ENCODE measurements at places on chromosomes 16 and 17.
A peak's percentile ranks its signal among the peaks of the same experiment; 100 is the strongest.

DNA sequence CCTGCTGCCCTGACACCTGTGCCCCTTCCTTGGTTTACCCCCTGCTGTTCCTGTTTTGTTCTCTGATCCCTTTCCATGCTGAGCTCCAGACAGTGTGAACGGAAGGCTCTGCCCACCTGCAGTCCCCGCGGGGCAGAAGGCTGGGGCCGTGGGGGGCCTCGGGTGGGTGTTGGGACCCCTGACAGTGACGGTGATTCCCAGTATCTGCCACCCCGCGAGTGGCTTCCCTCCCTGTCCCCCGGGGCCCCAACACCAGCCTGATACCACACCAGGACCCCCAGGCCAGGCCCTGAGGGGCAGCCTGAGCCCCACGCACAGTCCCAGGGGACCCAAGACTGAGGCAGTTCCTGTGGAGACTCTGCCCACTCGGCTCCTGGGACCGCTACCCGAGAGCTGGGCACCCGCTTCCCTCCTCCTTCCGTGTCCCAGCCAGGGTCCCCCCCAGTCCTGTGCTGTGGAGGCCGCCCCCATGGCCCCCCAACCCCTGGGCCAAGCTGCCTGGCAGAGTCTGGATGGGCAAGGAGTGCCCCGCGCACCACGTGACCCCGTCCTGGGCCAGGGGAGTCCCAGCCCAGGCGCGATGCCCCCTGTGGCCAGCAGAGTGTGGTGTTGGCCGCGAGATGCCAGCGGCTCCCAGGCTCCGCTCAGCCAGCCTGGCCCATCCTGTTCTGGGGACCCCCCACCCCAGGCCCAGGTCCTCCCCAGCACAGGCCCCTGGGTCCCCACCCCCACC is 10.0 kb upstream of the C1QTNF8 start:
- peak; percentile 89 for DNase-seq

- no peak for DNase-seq
These were observed at the start of gene C16orf89 for GRCh38 chr16:5065813-5066212. Gene C16orf89, minus strand, starts transcription at chr16:5065956. Its CDS starts 48 bp downstream, at chr16:5065908.

GRCh38 chr17:20254541-20254940 is 212.8 kb downstream of the LGALS9B start:
- no peak for DNase-seq

DNA sequence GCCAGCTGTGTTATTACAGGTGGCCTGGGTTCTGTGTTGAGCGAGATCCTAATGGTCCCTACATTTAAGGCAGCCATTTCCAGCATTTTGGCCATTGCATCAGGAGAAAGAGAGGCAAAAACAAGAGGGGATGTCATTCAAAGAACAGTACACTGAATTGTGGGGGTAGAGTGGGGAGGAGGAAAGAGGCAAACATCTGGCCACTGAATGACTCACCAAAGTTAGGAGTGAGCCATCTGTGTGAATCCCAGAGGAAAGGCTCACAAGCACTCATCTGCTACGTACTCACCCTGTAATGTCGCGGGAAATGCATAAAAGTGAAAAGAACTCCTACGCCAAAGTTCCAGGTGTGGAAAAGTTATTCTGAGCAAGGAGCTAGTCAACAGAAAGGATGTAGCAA is 16.7 kb downstream of the KRABD2 start:
- DNase-seq = no peak

GRCh38 chr17:70366386-70366785 is 197.1 kb downstream of the KCNJ2 start:
- no peak for DNase-seq

DNA sequence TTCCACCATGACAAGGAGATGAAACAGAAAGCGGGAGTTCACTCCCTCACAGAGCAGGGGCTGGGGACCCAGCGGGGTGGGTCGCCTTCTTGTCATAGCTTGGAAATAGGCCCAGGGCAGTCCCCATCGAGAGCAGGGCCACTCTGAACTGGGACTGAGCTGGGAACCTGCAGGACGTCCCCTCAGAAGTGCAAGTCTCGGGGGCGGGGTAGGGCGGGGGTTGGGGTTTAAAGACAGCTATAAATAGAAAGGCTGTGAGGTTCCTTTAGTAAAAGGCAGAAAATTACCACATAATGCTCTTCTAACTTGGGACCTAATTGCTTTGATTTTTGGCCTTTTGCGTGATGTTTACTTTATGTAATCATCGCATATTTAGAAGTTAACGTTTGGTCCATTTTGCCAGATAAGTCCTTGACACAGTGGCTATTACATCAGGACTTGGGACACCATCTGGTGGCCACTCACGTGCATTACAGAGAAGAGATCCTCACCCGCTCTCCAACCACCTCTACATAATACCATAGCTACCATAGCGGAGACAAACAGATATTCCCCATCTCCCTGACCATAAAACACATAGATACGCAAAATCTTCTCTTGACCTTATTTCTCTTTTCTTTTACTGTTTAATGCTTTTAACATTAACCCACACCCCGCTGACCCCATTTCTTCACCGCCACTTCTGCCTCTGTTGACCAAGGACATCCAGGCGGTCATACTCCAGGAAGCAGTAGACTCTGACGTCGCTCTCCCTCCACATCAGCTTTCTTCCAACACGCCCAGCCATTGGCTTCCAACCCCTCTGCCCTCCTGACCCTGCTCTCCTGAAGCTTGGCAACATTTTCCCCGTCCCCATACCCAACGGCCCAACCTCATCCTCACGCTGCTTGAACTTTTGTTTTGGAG is 27.5 kb upstream of the PIK3R6 start:
- DNase-seq = peak; percentile 85

GRCh38 chr16:22685459-22685830 is 128.5 kb upstream of the HS3ST2 start:
- DNase-seq = no peak

DNA sequence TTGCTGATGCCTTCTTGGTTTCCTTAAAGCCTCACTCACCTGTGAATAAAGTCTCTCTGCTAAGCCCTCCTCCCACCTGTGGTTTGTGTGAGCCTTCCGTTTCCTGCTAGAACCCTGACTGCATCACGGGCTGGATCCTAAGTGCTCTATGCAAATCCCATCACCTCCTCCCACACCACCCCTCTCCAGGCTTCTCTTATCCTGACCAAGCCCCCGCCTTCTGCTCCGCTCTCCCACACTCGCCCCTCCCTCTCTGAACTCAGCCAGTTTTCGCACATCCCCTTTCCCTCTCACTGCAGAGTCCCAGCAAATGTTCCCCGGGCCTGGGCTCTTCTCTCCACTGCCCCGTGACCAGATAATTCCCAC is 51.8 kb downstream of the PIMREG start:
- peak; percentile 82 for DNase-seq

DNA sequence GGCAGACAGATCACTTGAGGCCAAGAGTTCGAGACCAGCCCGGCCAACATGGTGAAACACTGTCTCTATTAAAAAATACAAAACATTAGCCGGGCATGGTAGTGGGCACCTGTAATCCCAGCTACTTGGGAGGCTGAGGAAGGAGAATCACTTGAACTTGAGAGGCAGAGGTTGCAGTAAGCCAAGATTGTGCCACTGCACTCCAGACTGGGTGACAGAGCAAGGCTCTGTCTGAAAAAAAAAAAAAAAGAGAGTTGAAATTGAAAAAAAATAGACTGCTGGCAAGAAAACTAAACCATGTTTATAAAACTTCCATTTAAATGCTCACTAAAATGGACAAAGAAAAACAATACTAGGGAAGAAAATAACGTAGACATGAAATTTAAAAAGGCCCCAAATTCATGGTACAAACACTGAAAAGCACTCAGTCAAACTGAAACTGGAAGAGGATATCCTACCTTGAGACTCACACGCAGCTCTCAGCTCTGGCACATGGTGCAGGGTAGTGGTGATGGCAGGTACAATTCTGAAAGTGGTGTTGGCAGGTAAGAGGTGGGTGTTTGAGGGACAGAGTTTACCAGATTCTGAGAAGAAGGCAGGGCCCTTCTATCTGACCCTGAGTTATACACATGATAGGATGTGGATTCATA is 19.3 kb downstream of the CNTROB start:
- DNase-seq = no peak

GRCh38 chr17:66713533-66714042 is 121.3 kb upstream of the CACNG5 start:
- no peak for DNase-seq

- DNase-seq = peak; percentile 93
These were observed 10.6 kb upstream of the HOXB2 start for GRCh38 chr17:48555258-48556228.

DNA sequence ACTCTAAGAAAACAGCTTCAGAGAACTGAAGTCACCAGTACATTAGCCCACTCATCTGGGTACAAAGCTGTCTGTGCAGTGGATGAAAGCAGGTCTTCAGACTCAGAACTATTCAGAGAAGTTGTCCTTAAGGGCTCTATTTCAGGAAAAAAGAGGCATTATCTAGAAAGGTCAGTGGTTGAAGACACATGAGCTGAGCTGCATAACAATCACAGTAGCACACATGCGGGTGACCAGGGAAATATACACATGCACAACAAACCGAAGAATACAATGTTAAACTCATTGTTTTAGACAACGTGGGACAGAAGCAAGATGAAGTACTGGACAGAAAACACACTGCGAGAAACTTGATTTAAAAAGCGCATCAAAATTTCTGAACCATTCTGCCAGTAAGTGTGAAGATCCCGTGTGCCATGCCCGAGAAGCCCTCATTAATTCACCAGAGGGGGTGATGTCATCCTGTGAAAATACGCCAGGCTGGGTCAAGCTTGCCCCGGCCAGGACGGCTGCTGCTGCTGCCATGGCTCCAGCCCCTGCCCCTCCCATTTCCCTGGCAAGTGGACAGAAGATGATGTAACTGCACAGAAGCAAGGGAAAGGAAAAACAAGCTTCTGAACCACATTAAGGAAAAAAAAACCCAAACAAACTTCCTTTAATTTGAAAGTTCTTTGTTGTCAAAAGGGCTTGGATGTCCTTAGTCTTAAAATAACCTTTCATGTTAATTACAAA is 10.1 kb downstream of the DYNC1LI2 start:
- peak; percentile 93 for DNase-seq

DNA sequence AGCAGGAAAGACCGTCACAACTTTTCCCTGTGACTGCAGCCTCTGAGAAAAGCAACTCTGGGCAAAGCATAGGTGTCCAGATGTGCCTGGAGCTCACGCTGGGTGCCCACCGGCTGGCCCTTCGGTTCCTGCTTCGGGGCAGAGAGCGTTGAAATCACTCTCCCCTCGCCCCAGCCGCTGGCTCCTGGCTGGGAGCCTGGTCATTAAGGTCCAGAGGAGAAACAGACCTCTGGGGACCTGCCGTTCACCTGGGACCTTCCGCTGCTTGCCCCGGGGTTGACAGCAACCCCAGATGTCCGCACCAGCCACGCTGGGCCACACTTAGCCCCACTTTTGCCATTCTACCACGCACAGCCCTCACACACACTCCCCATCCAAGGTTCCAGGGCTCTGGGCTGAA is 13.1 kb downstream of the MRM3 start:
- DNase-seq = no peak

DNA sequence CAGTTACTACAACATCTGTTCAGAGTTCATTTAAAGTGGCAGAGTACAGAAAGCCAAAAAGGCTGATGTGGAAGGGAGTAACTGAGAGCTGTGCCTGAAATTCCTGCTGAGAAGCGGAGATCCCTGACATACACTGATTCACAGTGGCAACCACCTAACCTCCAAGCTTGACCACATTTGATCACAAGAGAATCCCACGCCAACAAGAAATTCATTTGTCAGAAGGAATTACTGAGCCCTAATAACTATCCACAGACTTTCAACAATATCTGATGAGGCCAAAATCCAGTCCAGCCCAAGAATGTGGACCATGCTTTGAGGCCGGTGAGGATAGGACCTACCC is 168.5 kb upstream of the RPH3AL start:
- DNase-seq = no peak

DNA sequence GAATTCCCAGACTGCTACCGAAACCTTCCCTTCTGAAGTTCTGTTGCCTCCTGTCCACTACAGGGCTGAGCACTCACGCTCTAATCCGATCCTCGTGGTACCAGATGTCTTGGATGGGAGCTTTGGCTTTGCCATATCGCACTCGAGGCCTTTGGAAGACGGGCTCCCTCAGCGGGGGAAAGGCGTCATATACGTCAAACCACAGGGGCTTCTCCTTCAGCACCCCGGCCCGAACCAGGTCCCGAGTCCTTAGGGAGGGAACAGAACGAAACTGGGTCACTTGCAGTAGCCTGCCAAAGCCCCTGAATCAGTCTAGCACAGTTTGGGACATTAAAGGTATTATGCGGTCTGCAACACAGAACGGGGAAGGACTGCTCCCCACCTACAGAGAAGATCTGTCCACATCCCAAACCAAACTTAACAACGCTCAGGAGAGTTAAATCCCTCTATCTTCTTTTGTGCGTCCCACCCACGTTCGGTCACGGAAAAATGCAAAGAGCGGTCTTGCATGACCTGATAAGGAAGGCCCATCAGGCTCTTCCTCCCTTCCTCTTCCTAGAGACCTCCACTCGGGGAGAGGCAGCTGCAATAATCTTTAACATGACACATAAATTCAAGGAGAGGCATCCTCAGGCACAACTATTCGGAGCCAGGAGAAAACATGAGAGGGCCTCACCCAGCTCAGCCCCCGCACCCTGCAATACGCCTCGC is 526 bp downstream of the MRPS23 start:
- DNase-seq = no peak

- no peak for DNase-seq
These were observed 40.5 kb downstream of the FTO start for GRCh38 chr16:53744449-53744848.

- DNase-seq = peak; percentile 96
These were observed 119.2 kb downstream of the SKAP1 start for GRCh38 chr17:48310748-48311213.

DNA sequence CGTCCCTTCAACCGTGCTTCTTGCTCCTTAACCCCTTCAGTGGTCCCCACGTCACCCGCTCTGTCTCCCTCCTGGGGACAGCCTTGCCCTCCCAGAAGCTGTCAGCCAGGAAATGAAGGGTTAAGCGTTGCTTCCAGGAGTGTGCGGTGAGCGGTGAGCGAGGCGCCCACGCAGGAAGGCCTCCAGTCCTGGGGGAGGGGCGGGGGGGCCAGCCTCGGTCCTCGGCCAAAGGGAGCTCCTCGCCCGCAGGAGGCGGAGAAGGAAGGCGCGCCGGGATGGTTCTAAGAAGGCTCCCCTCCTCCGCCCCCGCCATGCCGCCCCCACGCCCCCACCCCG is 2.3 kb downstream of the RBFOX3 start:
- DNase-seq = no peak

DNA sequence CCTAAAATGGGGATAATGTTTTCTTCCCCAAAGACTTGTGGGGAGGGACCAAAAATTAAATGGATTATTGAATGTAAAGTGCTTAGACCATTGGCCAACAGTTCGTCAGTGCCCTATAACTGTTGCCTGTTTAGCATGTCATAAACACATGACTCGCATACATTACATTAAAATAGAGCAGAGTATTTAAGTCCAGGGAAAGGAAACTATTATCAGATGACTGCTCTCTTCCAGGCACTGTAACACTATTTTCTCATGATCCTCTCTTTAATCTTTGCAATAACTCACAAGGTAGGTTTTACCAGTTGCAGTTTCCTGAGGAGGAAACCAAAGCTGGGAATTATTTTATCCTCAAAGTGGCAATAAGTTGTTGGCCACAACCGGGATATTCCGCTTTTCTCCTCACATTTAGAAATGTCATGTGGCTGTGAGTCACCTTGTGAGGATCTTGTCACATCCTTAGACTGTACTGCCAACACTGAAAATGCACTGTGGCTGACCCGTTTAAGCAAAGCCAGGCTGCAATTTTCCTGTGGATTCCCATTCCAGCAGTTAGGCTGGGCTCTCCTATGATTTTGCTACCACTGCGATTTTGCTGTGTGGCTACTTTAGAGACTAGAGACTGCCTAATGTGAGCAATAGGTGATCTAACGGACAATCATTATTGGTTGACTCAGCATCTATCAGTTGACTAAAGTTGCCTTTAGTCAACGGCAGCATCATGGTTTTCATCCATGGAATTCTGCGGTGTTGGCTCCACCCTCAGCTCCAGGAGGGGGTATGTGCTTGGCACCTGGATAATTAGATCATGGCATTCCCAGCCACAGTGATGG is 58.3 kb upstream of the DHX40 start:
- DNase-seq = no peak

Measured in kidney (tissue), 22 donors.